Neural crest cell (in vitro differentiated cells): ENCODE measurements at places on chromosomes 12 and 14. TPM values are rescaled to one million over a fixed set of nuclear protein-coding genes. Genes with fewer than 3 reads are reported as not detected.

IL22 gene
- not detected in 2 replicates for total RNA-seq

RNASE2 gene
- total RNA-seq: not detected in 2 replicates

HEATR5A gene
- total RNA-seq: 32.2 and 32.6 TPM in 2 replicates

RD3L gene
- not detected in 2 replicates for total RNA-seq

CEBPE gene
- total RNA-seq: not detected in 2 replicates
